MM.1S (cell line): ENCODE measurements at places on chromosomes 13 and 19.
A peak's percentile ranks its signal among the peaks of the same experiment; 100 is the strongest.

- no peak for DNase-seq
Observed at GRCh38 chr19:7740682-7741054, 6.7 kb downstream of the CD209 start.

DNA sequence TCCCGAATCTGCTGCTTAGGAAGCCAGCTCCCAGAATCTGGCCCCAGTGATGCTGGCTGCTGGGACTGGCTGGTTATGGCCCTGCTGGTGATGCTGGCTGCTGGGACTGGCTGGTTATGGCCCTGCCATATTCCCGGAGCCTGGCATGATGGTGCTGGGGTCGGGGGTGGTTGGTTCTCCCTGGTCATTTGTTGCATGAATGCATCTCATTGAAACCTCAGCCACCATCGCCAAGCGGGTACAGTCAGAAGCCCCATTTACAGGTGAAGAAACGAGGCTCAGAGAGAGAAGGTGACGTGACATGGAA, 2.1 kb downstream of the PGLYRP1 start:
- no peak for DNase-seq

DNA sequence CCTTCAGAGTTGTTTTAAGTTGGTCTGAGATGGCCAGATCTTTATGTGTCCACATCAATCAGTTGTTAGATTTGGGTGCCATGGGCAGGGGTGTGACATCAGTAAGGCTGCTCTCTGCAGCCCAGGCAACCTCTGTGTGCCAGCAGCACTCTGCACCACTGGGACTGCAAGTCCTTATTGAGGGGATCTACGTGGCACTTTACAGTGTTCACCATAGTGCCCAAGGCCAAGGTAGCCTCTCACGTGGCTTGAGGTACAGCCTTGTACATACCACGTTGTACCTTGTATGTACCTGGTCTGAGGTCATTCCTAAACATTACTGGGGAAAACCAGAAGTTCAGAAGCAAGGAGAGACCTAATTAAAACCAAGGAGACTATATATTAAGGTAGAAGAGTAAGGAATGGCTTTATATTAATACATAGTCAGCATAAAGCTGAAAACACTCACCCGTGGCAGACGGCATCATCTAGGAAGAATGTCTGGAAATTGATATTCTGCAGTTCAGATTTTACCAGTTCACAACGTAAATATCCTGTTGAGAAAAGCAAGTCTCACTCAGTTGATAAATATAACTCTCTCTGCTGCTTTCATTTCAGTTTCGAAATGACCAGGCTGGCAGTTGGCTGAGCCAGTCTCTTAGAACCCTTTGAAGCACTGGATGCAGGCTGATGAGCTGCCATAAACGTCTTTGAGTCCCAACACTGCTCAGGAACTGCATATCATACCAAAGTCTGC, 128.8 kb downstream of the ZDHHC20 start:
- DNase-seq: peak; percentile 74

GRCh38 chr19:15022752-15023151, 26.5 kb upstream of the CASP14 start:
- no peak for DNase-seq

GRCh38 chr19:39212375-39212742, 8.3 kb upstream of the SYCN start:
- DNase-seq: peak; percentile 18

- DNase-seq: no peak
Observed at GRCh38 chr13:31322702-31323405, 123.1 kb downstream of the B3GLCT start.

GRCh38 chr13:83503424-83503823, 378.9 kb downstream of the SLITRK1 start:
- DNase-seq: no peak

DNA sequence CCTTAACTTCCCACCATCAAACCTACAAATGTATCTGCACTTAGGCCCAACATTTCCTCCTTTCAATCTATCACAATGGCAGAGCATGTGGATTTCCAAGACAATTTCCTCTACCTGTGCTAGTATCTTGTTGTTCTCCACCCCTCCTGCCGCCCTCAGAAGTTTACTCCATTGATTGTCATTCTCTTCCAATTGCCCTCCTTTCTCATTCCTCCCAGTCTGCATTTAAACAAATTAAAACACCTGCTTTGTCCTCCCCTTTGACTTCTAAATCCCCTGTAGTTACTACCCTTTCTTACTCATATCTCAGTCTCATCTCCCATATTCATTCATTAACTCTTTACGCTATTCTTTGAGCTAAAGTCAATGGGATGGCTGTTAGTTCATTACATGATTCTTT, 370.6 kb downstream of the DIAPH3 start:
- no peak for DNase-seq

DNA sequence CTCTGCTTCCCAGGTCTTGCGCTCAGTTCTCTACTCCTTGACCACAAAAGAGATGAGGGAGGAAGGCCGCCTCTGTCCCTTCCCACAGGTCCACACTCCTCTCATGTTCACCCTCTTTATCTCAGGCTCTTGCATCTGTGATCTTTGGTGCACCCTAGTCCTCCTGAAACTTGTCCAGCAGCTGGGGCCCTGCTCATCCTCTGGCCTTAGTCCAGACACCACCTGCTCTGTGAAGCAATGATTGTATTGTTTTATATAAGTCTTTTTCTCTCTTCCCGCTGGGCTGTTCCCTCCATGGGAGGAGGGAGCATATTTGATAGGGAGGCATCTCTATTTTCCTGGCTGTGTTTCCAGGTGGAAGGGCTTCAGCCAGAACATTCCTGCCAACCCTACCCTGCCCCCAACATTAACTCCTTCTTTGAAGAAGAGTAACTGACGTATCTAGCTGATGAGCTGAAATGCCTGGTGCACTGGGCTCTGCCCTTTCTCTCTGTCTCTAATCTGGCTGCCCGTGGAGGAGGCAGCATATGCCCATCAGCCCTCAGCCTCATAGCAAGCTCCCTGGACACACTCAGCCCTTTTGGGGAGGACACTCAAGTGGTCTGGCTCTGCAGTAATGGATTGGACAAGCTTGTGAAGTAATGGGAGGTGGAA, 38.2 kb upstream of the SIAH3 start:
- DNase-seq: no peak

- peak; percentile 6 for DNase-seq
Observed at GRCh38 chr13:45511310-45512097, 46.8 kb downstream of the COG3 start.

GRCh38 chr13:74114641-74115040, 19.6 kb downstream of the KLF12 start:
- DNase-seq: no peak

- DNase-seq: no peak
Observed at GRCh38 chr19:19571071-19571786, 33.2 kb downstream of the CILP2 start.

- no peak for DNase-seq
Observed at GRCh38 chr19:4596033-4596904, 36.8 kb upstream of the SEMA6B start.

DNA sequence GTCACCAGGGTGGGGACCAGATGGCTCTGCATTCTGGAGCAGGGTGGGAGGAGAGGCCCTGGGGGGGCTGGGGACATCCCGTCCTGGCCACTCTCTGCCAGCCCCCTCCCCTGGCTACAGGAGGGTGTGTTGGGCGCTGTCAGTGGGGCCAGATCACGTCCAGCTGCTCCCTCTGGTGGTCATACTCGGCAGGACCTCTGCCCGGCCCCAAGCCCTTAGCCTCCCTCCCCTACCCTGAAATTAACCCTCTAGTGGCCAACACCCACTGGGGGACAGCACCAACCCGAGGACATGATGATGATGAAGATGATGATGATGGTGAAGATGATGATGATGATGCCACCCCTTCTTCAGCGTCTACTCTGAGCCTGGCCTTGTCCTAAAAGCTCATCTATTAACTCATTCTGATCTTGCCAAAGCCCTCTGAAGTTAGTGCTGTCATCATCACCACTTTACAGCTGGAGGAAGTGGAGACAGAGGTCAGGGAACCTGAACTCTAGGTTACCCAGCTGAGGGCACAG, 590 bp upstream of the LGI4 start:
- peak; percentile 64 for DNase-seq

DNA sequence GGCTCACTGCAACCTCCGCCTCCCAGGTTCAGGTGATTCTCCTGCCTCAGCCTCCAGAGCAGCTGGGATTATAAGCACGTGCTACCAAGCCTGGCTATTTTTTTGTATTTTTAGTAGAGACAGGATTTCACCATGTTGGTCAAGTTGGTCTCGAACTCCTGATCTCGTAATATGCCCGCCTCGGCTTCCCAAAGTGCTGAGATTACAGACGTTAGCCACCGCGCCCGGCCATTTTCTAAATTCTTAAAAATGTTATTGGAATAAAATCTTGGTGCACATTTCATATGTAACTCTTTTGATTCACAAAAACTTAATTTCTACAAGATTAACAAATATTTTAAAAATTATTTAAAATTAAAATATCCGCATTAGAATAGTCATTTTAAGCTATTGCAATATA, 1480.3 kb upstream of the SPRY2 start:
- no peak for DNase-seq

DNA sequence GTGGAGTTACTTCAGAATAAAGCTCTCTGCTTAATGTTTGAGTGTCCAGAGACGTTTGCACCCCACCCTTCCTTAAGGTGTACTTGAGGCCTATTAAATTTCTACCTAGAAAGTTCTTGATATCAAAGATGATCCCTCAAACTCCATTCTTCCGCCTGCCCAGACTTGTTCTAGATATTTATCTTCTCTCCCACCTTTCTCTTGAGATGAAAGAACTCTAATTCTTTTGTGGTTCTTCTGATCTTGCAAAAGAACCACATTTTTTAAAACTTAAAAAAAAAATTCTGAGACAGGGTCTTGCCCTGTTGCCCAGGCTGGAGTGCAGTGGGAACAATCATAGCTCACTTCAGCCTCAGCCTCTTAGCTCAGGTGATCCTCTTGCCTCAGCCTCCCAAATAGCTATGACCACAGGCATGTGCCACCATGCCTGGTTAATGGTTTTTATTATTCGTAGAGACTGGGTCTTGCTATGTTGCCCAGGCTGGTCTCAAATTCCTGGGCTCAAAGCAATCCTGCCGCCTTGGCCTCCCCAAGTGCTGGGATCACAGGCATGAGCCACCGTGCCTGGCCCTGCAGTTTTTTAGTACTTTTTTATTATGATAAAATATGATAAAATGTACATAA, 94.3 kb downstream of the SIPA1L3 start:
- no peak for DNase-seq

GRCh38 chr13:51348069-51348967, 8.8 kb downstream of the SERPINE3 start:
- DNase-seq: no peak

- DNase-seq: no peak
Observed at GRCh38 chr13:21443171-21443570, 15.9 kb downstream of the ZDHHC20 start.

DNA sequence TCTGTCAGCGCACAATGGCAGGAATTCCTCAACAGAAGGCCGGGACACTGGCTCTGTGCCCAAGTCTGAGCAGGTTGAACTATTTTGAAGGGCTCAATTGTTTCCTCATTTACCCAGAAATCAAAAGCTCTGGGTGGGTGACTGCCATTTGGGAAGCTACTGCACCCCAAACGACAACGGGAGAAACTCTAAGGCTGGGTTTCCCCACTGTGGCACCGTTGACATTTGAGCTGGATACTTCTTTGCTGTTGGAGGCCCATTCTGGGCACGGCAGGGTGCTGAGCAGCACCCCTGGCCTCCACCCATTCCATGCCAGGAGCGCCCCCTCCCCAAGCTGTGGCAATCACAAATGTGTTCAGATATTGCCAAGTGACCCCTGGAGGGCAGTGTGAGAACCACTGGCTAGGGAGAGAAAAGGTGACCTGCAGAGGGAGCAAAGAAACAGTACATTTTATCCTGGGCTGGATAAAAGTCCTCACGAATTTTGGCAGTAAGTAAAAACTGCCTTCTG, 62.5 kb downstream of the RFX2 start:
- peak; percentile 44 for DNase-seq

DNA sequence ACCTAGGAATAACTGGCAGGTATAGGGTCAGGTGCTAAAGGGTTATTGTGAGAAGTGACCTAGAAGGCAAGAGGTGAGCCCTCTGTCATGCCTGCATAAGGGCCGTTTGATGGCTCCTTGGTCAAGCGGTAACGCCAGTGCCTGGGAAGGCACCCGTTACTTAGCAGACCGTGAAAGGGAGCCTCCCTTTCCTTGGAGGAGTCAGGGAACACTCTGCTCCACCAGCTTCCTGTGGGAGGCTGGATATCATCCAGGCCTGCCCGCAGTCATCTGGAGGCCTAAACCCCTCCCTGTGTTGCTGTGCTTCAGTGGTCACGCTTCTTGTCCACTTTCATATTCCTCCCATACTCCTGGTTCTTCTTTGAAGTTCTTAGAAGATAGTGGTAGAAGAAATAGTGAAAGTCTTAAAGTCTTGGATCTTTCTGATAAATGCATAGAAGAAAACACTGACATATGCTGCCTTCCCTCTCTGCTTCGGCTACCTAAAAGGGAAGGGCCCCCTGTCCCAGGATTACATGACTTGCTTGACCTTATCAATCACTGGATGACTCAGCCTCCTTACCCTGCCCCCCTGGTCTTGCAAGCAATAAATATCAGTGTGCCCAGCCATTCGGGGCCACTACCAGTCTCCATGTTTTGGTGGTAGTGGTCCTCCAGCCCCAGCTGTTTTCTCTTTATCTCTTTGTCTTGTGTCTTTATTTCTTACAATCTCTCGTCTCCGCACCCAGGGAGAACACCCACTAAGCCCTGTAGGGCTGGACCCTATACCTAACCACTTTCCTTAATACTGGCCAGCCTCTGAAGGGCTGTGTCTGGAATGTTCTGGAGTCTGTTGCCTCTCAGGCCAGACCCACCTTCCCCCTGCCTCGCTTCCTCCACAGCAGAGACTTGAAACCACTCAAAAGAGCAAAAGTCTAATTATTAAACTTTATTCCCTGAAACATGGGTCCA, 16.1 kb upstream of the ABCC4 start:
- DNase-seq: no peak

DNA sequence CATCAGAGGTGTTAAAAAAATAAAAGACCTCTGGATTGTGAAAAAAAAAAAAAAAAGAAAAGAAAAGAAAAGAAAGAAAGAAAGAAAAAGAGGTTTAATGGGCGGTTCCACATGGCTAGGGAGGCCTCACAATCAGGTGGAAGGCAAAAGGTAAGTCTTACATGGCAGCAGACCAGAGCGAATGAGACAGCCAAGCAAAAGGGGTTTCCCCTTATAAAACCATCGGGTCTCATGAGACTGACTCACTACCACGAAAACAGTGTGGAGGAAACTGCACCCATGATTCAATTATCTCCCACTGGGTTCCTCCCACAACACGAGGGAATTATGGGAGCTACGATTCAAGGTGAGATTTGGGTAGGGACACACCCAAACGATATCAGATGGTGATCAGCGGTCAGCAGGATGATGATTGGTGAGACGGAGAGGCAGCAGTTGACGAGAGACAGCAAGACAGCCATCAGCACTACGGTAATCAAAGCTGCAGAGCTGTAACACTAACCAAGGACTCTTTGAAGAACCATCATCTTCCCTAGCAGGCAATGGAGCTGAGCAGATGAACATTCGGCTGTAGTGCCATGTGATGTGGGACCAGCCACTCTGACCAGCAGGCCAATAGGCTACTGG, 3.9 kb upstream of the CD209 start:
- no peak for DNase-seq

- DNase-seq: no peak
Observed at GRCh38 chr13:104477261-104477660, 1411.0 kb upstream of the SLC10A2 start.
